Thoracic aorta (tissue), 2 donors: ENCODE measurements at places on chromosomes 2 and 18.

- DNase-seq = no peak
Measured at GRCh38 chr2:135914485-135914884, 38.2 kb upstream of the MCM6 start.

DNA sequence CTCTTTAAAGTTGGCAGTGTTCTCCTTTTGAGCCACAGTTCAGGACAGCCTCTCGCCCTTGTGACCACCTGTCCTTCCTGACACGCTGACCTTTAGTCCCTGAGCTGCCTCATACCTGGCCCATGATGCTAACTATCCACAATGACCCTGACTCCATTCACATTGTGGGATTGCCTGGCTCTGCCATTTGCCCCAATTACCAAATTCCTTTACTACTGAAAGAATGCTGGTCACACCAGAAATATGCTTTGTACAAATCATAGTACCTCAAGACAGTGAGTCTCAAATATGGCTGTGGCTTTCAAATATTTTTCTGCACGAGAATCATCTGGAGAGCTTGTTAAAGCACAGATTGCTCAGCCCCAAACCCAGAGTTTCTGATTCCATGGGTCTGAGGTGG is 54.2 kb downstream of the LTBP1 start:
- DNase-seq = no peak

- DNase-seq = no peak
Measured at GRCh38 chr2:234705108-234705507, 208.2 kb upstream of the ARL4C start.

DNA sequence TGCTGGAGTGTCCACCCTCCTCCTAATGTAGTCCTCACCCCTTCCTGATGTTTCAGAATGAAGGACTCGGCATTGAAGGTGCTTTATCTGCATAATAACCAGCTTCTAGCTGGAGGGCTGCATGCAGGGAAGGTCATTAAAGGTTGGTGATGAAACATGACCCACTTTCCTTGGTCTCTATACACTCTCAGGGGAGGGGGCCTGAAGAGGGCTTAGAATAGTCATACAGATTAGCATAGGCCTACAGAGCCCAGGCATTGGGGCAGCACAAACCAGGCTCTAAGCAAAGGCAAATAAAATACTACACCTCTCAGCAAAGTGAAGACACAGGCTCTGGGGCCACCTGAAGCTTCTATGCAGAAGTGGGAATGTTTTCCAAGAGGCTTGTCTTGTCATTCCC is 1.8 kb downstream of the IL36RN start:
- DNase-seq = no peak

- no peak for DNase-seq
Measured at GRCh38 chr2:188506843-188507242, 215.2 kb downstream of the GULP1 start.

DNA sequence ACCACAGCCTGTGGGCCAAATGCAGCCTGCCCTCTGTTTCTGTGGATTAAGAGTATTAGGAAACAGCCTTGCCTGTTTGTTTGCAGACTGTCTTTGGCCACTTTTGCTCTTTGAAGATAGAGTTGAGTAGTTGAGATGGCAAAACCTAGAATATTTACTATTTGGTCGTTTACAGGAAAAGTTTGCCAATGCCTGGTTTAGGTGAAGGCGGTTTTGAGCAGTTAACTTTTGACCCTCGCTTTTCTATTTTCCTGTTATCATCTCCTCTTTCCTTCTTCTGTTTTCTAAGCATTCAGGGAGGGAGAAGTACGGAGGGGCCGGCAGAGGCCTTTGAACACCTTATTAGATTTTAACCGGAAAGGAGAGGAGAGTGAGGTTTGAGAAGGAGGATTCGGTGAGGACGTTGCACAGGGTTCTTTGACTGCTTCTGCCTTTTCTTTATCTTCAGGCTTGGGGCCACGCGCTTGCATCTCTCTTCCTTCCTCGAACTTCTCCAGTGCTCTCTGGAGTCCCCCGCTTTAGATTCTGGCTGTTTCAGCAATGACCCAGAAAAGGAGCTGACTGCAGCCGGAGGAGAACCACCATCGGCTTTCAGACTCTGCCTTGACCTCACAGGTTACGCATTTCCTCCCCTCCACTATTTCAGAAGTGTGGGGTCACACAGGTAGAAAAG is 39.2 kb downstream of the IL1R2 start:
- DNase-seq = no peak

DNA sequence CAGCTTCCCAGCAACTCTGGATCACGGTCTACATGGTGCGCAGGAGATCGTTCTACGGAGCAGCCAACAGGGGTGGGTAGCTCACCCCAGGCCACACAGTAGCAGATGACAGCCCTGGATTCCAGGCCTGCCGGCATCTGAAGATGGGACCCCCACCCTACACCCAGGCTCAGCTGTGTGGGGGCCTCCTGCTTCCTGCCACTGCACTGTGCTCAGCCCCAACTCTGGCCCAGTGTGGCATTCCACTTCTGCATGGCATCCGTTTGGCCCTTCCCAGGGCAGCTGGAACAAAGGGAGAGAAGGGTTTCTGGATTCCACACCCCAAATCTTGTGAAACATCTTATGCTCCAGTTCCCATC is 9.1 kb downstream of the PER2 start:
- DNase-seq = no peak

GRCh38 chr2:201018636-201019035 is 52.8 kb downstream of the HYCC2 start:
- no peak for DNase-seq

- no peak for DNase-seq
Measured at GRCh38 chr2:143705108-143705707, 576.0 kb downstream of the ARHGAP15 start.

DNA sequence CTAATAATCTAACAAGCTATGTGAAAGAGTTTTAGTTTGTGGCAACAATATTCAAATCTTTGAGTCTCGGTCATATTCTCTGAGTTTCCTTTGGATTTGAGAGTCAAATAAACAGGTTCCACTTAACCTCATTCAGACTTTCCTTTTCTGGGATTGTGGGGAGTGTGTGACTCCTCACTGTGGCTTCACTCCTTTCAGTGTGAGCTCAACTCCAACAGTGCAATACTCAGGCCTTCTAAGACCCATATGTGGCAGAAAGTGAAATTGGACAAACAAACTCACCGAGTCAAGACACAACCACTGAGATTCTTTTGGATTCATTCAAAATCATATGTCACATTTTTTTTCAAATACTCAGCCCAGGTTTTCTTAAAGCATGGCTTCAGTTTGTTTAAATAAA is 25.4 kb downstream of the SLC9A4 start:
- no peak for DNase-seq

DNA sequence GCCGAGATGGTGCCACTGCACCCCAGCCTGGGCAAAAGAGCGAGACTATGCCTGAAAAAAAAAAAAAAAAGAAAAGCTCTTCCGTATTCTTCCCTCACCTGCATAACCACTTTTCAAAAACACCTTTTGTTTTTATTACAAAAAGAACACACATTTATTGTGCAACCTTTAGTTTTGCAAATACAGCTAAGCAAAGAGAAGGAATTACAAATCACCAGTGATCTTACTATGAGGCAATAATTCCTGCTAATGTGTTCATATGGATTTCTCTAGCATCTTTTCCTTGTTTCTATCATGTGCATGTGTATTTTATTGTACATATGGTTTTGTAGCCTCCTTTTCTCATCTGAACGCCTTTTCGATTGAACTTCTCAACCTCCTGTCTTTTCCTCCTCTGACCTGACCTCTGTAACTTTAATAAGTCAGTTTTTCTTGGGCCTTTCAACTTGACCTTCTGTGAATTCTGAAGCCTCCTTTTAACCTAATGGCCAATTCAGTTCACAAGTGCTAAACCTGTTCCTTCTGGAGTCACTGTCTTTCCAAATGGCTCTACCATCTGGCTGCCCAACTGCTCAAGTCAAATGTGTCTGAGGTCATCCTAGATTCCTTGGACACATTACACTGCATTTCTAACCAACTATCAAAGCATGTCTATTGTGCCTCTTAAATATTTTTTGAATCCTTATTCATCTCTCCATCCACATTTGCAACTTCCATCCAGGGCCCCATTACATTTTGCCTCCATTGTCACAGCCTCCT is 59.1 kb upstream of the DAPL1 start:
- DNase-seq = no peak

DNA sequence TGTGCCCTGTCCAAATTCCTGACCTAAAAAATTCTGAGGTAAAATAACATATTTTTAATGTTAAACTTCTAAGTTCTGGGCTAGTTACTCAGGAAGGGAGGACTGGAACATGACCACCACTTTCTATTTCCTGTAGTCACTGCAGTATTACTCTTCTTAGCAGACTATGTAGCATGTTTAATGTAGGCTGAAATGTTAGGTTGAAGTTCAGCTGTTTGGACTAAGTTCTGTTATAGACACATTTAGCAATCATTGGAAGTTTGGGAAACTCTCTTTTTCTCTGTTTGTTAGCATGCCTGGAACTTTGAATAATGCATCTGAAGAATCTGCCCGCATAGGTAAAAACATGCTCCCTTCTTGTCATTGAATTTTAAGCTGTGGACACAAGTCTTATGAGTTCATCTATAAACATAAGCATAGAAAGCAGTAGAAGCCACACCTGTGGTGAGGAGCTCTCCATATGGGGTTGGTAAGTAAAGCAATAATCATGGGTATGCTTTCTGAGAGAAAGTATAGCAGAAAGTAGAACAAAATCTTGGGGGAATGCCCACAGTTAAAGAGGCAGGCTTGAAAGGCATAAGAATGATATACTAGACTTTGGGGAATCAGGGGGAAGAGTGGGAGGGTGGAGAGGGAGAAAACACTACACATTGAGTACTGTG is 52.6 kb downstream of the IL1R2 start:
- no peak for DNase-seq

DNA sequence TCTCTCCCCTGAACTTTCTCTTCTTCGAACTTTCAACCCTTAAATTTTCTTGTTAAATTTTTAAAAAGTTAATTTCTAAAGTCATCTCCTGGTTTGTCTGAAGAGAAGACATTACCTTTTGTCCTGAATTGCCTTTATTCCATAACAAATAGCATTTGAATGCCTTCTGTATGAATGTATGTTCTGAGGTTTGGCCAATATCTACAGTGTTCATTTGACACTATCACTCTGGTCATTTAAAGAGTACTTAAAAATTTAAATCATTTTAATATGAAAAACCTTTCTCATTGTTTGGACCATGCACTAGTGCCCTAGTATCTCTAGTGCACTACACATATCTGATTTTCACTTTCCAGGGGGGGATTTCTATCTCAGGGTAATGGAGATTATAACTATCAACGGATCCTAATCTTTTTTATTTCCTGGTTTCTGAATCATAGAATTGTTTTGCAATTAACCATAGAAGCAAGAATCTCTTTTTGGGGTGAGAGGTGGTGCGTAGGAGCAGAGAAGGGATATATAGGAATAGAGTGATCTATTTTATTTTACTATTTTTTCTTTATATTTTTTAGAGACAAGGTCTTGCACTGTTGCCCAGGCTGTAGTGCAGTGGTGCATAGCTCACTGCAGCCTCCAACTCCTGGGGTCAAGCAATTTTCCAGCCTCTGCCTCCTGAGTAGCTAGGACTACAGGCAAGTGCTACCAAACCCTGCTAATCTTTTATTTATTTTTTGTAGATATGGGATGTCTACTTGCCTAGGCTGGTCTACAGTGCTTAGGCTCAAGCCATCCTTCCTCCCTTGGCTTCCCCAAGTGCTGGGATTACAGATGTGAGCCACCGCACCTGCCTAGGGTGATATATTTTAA is 25.5 kb downstream of the TANC1 start:
- DNase-seq = no peak

DNA sequence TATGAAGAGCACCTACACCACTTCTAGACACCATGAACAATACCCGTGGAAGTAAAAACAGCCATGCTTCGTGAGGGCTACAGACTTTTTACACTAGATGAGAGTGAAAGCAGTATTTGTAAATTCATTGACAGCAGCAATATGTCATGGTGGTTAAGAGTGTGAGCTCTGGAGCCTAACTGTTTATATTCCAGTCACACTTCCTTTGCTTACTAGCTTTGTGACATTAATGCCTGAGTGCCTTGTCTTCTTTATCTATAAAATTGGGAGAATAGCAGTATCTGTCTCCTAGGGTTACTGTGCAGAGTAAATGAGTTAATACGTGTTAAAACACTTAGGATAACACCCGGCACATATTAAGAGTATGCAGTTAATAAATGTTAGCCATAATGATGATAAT is 33.8 kb upstream of the RPRM start:
- no peak for DNase-seq

GRCh38 chr2:121771976-121772742 is 16.7 kb downstream of the TSN start:
- DNase-seq = no peak

GRCh38 chr2:4151521-4151920 is 448.1 kb downstream of the DCDC2C start:
- no peak for DNase-seq

DNA sequence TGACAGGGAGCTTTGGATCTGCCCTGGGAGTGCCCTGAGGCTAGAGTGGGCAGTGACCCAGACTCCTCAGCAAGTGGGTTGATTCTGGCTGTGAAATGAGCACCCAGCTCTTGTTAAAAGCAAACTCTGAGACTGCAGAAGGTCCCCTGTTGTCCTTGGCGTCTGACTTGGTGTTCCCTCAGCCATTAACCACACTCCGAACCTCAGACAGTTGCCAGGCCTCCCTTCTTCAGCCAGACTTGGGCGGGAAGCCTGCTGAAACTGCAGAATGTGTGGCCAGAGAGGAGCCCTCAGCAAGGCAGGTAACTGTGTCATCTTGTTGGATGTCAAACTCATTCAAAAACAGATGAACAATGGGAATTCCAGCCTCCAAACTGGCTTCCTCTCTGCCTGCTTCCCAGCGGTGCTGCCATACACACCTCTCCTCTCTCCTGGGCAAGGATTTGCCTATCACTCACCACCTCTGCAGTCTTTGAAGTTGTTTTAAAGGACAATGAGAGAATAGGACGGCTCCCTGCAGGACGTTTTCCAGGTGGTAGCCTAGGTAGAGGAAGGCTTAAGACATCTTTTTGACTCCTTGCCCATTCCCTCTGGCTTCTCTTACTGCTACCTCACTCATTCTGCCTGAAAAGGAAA is 38.9 kb upstream of the B3GNT2 start:
- no peak for DNase-seq

GRCh38 chr2:9656270-9656766 is 25.5 kb upstream of the YWHAQ start:
- no peak for DNase-seq

- DNase-seq = no peak
Measured at GRCh38 chr2:61534926-61535325, 3.2 kb downstream of the XPO1 start.

- no peak for DNase-seq
Measured at GRCh38 chr2:22692746-22693145, 692.2 kb upstream of the KLHL29 start.
